Coronary artery (tissue), 2 donors: ENCODE measurements at places on chromosomes 6 and 20.

GRCh38 chr20:51487076-51487475 lies 55.4 kb downstream of the NFATC2 start:
- no peak for DNase-seq

GRCh38 chr6:43930440-43931154 lies 160.6 kb downstream of the VEGFA start:
- DNase-seq = no peak

GRCh38 chr6:10276660-10277287 lies 138.1 kb downstream of the TFAP2A start:
- DNase-seq = no peak

- DNase-seq = peak; percentile 96
These were observed at the start of gene PSMB1 for GRCh38 chr6:170552765-170553533. Gene PSMB1 (minus strand): TSS chr6:170553307. CDS start chr6:170553242, 65 bp downstream.

DNA sequence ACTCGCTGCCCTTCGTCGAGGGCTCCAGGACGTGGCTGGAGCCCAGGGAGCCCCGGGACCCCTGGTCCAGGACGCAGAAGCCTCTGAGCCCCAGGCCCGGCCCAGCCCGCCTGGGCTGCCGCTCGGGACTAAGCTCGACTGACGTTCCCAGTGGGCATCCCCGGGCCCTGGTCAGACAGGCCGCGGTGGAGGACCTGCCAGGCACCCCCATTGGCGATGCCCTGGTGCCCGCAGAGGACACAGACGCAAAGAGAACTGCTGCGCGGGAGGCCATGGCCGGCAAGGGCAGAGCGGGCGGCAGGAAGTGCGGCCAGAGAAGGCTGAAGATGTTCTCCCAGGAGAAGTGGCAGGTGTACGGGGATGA lies 28.9 kb downstream of the ZNF831 start:
- no peak for DNase-seq
